HL-60 (cell line): ENCODE measurements at places on chromosomes 2 and 18.
A peak's percentile ranks its signal among the peaks of the same experiment; 100 is the strongest.

DNA sequence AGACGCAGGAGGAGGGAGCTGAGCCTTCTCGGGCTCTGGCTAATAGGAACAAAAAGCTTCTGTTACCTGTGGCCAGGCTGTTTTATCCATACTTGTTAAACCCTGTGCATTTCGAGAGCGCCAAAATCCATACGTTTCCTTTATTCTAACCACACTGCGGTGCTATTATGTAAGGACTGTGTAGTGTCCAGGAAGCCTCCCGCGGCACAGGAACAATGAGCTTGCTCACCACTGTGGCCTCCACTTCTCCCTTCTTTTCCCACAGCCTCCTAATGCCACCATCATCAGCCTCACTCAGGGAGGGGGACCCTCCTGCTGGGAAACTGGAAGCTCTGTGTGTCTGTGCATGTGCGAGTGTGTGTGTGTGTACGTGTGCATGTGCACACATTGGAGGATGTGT lies 268.5 kb downstream of the HAUS1 start:
- no peak for DNase-seq

DNA sequence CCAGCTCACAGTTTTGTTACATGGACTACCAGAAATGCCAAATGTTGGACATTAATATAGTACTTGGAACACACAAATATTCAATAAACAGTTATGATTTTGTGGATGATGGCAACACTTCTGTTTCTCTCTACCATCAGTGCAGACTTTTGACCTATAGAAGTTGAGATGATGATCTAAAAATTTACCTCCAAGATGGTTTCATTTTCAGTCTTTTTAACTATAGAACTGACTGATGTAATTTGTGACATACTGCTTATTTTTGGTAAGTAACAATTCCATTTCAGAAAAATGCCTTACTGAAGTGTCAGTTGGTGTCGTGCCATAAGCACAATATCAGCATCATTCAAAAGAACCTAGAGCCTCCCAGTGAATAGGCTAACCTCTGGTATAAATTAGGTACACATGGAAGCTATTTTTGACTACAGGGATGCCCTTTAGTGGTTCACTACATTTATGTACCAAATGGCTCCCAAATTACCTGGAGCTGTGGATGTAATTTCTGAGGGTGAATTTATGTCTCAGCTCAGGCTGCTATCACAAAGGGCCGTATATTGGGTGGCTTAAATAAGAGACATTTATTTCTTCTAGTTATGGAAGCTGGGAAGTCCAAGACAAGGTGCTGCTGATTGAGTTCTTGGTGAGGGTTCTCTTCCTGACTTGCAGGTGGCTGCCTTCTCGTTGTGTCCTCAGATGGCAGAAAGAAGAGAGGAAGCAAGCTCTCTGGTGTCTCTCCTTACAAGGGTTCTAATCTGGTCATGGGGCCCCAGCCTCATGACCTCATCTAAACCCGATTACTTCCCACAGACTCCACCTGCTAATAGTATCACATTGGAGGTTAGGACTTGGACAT lies 66.5 kb downstream of the ALPK2 start:
- DNase-seq: no peak

DNA sequence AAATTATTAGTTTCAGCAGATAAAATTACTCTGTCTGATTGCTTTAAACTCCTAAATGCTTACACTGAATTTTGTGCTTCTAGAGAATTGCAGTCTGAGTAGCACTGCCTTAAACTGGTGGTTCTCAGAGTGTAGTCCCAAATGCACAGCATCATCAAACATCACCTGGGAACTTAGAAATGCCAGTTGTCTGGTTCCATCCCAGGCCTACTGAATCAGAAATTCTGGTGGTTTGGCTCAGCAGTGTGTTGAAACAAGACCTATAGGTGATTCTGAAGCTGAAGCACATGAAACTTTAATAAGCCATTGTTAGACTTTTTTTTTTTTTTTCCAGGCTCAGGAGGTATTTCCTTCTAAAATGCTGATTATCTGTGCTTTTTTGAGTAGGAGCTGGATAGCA lies 22.0 kb downstream of the EPC2 start:
- DNase-seq: no peak

DNA sequence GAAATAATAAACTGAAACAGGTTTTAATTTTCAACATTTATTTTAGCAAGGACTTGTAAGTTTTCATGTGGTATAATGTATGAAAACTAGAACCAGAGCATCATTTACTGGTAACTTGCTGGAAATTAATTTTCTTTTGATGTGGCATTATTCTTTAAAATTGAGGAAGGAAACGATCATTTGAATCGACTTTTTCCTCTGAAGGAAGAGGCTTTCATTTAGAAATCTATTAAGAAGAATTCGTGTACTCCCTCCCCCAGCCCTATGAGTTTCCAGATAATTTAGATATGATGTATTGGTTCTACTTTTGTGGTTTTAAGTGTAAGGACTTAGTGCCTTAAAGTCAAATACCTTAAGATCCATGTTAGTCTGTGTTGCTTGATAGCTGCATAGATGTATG lies 2.5 kb downstream of the BABAM2 start:
- DNase-seq: no peak

DNA sequence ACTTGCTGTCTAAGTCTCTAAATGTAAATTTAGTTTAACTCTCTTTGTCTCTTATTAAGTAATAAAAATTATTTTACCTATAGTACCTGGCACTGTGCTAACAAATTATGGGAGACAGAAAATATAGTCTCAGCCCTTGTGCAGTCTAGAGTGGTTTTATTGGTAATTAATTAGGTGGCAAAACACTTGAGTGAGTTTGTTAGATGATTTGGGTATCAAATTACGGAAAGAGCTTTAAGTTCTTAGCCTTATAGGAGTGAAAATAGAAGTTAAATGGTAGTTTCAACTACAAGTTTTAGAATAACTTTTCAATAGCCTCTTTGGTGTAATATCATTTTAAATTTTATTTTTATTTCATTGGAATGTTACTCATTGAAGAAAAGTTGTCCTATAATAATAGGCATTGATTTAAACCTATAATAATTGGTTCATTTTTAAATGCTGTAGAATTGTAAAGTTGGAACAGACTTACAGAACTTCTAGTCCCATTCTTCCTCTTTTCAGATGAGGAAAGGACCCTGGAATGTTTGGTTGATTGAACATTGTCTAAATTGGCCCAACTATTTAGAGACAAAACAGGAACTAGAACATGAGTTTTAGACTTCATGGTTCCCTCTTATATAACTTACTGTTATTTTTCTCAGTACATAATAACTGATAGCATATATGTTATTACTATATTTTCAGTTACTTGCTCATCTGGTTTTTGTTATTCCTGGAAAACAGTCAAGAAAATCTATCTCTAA lies 10.2 kb upstream of the HTR2B start:
- no peak for DNase-seq

- no peak for DNase-seq
Observed at GRCh38 chr2:43363120-43363519, 136.7 kb upstream of the ZFP36L2 start.

DNA sequence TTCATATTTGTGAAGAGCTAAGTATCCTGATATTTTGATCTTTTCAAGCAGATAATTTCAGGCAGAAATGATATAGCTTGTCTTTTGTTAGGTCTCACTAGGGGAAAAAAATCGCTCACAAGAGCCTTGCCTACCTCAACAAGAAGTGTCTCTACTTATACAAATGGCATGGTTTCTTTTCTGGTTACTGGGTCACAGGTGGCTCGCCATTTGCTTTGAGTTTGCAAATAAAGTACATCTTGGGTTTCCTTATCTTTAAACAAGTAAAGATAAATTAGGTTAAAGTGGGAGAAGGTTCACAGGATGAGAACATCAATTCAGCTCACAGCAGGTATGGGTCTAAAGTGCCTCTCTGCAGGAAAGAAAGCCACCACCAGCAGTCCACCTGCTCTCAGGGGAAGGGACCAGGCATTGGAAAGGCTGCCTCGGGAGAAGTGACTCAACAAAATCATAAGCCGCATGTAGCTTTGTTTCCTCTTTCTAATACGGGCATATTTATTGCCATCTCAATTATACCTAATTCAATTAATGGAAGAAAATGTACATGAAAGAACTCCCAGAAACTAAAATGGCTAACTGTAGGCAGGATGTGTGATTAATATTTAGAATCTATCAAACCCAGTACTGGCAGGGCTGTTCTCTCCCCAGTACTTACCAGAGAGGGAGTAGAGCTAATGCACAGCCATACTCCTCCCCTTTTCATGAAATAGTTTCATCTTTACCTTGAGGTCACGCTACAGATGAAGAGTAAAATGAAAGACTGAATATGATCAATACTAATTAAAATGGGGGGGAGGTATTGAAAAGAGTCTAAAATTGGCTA lies 28.3 kb downstream of the CDC42EP3 start:
- peak; percentile 47 for DNase-seq

- DNase-seq: peak; percentile 69
Observed at GRCh38 chr2:87996570-87996969, 19.8 kb downstream of the RNU2-63P start.

DNA sequence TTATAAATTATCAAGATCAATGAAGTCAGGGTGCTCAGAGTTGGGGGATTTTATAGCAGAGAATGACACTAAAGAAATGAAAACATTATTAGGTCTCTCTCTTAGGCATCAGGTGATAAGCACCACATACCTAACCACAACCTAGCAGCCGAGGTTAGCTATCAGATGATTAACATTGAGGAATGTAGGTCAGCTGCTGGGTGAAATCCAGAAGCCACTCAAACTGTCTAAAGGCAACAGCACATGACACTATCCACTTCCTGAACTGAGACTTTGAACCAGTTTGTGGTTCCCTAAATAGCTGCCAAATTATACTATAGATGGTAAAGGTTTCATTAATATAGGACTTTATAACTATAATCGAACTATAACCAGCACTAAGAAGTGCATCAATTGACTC lies 4.7 kb downstream of the EPG5 start:
- peak; percentile 63 for DNase-seq

GRCh38 chr2:1546023-1546591 lies 132.8 kb downstream of the TPO start:
- DNase-seq: peak; percentile 28

GRCh38 chr18:7567474-7568425 lies 634 bp downstream of the PTPRM start:
- DNase-seq: no peak

GRCh38 chr2:20501974-20502373 lies 55.1 kb downstream of the RHOB start:
- no peak for DNase-seq

DNA sequence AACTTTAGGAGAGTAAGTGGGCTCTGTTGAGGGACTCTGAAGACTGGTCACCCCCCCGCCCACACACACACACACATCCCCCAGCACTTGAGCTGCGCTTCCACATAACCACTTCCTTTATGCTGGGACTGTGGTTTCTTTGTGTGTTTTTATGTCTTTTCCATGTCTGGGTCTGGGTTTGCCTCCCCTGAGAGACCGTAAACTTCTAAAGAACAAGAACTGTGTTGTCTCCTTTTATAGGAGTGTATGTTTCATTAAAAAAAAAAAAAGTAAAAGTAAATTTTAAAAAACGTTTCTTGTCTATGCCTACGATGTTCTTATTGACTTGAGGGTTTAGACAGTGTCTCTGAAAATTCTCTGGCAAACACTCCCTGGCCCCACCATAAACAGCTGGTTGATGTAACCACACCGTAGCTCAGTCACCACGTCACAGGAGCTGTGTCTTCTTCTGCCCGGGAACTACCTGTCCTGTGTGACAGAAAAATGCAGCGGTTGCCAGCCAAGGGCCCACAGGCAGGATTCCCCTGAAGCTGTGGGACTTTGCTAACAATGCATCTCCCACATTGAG lies 68.0 kb downstream of the KLHL29 start:
- peak; percentile 29 for DNase-seq

DNA sequence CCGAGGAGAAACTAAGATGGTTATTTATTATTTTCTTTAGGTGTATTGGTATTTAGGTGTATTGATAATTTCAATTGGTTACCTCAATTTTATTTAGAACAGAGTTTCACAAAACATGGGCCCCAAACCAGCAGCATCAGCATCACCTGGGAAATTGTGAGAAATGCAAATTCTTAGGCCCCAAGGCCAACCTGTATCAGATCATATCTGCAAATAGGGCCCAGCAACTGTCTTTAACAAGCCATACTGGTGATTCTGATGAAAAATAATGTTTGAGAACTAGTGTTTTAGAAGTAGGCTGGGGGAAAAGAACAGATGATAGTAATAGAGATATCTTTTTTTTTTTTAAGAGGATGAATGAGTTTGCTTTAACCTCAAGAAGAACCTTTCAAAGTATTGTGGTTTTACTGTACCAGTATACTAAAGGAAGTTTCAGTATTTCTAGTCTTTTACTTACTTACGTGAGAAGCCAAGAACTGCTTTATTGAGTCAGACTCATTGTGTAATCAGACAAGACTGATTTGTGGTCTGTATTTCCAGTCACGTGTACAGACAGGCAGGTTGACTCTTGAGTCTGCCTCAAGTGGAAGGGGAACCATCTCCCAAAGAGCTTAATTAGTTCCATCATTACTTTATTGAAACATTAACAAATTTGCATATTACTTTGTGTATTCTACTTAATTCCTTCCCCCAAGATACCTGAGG lies 60.4 kb upstream of the GAREM1 start:
- peak; percentile 92 for DNase-seq

GRCh38 chr2:195612611-195613495 lies 44.2 kb upstream of the SLC39A10 start:
- DNase-seq: no peak

DNA sequence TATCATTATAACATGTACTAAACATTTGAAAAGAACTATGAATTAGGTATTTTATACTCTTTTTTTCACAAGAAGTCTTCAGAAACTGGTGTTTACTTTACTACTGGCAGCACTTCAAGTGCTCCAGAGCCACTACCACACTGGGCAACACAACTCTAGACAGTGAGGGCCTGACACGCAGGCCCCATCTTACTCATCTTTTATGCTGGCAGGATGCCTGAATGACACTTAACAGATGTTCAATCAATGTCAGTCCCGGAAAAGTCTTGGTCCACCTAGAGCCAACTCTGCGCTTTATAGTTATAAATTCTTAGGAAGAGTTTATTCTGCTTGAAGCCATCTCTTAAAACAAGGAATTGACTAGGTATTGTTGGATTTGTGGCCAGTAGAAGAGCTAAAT lies 8.7 kb upstream of the WIPF1 start:
- DNase-seq: no peak

- DNase-seq: no peak
Observed at GRCh38 chr2:72028996-72029395, 118.7 kb downstream of the CYP26B1 start.

- no peak for DNase-seq
Observed at GRCh38 chr2:6294791-6295190, 570.9 kb downstream of the CMPK2 start.
